GM13977 (cell line): ENCODE measurements at places on chromosomes 1 and 21.

- no peak for DNase-seq
Measured at GRCh38 chr1:93976291-93976690, 67.1 kb upstream of the GCLM start.

GRCh38 chr21:42542196-42542595, 28.5 kb downstream of the SLC37A1 start:
- no peak for DNase-seq

GRCh38 chr1:8858112-8858668, 20.3 kb downstream of the ENO1 start:
- no peak for DNase-seq

DNA sequence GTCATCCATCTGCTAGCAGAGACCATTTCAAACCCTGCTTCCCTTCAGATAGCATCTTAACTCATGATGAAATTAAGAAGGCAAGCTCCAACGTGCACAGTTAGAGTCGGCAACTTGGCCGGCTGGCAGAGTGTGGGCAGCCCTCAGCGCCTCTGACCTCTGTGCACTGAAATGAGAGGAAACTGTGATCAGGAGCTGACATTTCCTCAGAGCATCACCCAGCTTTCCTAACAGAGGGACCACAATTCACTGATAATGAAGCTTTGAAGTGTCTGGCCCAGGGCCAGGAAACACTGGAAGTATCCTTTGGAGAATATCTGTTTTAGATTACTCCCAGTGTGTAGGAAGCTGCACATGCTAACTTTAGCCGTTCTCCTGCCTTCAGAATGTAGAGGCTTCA, 145.0 kb upstream of the ZC3H11B start:
- no peak for DNase-seq

DNA sequence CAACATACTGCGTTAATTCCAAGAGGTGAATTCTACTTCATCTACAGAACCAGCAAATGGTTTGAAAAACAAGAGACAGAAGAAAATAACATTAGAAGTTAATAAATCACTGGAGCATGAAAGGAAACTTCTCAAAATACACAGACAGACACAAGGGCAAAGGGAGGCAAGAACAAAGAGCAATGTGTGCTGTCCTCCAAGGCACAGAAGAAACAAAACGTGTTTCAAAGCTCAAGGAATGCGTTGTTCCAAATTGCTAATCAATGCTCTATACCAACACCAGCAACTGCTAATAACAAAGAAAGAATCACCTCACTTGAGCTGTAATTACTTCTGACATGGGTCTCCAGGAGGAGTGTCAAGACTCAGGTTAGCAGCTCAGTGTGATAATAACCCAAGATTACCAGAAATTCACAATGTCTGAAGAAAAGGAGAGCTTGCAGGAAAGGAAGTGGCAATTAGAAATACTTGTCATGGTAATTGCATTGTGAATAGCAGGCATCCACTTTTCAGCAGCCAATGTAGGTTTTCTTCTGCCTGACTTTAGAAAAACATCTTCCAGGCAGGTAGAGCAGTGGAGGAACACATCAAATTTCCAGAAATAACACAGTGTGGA, 175.4 kb downstream of the SEC16B start:
- DNase-seq = no peak

GRCh38 chr1:154879038-154879421, 8.9 kb upstream of the KCNN3 start:
- no peak for DNase-seq
